ENCODE measurements at places on chromosomes 1 and 21.

GRCh38 chr1:89887713-89888112 is 66.9 kb downstream of the LRRC8D start:
- DNase-seq: no peak

DNA sequence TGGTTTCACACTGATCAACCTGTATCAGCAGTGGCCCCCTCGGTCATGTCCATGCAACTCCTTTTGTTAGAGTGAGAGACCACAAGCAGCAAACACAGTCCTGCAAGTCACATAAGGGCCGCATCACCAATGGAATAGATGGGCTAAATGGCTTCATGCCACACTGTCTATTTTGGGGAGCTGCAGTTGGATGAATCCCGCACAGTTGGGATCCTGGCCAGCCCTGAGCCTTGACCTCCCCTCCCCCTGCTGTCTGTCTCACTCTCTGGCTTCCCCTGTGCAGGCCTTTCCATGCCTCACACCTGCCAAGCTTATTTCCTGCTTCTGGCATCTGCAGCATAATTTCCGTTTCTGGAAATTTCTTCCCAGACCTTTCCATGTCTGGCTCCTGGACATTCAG is 57.0 kb downstream of the CNIH3 start:
- no peak for DNase-seq

DNA sequence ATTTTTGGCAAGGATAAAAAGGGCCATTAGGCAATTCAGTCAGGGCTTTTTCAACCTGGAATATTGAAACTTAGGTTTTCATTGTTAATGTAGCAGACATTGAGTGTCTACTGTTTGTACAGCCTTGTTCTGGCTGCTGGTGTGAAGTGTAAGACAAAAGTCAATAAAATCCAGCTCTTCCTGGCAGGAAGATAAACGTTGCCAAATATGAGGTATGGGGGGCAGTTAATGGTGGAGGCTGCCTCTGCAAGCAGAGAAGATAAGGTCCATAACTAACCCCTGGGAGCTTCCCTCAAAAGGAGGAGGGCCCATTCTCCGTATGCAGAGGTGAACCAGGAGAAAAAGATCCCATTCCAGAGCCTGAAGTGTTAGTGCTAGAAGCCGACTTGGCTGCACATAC is 19.5 kb upstream of the SHE start:
- DNase-seq: no peak

DNA sequence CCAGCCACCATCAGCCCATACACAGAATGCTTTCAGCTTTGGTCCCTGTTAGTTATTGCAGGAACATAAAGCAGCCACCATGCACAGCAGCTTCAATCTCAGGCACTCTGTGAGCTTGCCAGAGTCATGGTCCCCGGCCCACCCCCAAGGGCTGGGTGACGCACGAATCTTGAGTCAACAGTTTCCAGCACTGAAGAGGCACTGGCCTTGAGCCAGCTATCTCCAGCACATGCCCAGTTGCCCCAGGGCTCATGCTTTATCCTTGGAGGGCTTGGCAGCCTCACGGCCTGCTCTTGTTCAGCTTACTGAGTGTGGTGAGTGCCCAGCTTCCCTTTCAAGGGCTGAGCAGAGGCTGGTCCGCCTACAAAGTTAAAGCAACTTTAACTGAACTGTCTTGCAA is 200.7 kb upstream of the RAB4A start:
- no peak for DNase-seq

DNA sequence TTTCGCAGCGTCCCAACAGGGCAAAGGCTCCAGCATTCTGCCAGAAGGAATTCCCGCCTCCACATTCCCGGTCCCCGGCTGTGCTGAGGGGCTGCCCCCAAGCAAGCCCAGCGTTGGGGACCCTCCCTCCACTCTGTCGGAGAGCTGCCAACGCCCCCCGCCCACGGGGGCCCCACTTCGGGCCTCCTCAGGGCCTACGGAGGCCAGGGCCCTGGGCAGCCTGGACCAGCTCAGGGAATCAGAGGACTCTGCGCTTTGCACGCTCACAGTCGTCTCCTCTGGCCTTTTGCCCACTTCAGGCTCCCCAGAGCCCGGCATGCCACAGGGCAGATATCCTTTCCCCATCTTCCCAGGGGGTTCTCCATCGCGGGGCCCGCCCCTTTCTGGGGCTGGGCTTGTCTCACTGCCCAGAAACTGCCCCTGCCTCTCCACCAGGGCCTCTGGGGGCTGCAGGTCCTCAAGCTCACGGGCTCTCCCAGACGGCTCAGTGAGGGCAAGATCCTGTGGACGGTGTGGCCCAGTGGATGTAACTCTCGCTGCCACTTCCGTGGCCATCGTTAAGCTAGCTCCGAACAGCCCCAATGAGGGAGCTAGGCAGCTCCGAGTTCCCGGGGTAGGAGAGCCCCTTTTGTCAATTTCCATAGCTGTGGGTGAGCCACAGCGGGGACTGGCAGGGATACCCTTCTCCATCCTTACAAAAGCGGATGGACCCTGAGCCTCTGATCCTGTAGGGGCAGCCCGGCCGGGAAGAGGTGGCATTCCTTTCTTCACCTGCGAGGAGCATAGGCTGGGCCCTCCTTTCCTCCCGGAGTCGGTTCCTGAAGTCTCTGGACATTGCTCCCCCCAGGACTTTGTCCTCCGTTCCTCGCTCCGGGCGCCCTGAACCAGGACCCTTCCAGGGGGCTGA is 2.8 kb downstream of the ITPKB start:
- peak; percentile 45 for DNase-seq

DNA sequence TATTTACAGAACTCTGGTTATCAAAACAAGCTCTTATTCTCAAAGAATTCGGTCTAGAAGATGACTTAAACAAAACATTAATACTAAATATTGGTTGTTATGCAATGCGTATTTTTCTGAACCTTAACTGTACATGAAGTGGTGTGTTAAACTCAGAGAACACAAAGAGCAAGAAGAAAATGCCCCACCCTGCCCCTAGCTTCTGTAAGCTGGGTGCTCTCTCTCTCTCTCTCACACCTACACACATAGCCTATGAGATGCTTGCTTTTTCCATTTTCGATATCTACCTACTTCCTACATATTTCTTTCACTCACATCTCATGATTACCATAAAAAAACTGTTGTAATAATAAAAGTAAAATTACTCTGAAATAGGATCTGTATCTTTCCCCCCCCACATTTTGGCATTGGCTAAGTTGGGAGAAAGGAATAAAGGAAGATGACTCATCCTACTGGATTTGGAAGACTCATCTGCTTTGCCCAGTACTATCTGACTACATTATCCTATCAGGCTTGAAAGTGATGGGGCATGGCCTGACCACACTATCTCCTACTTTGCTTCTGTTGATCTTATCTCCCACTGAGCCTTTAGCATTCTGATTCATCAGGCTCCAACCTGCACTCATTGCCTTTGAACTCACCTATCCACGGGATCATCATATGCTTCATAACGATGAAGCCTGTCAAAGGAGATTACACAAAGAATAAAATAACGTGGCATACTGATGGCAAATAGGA is 2.9 kb downstream of the CRYZ start:
- DNase-seq: no peak

DNA sequence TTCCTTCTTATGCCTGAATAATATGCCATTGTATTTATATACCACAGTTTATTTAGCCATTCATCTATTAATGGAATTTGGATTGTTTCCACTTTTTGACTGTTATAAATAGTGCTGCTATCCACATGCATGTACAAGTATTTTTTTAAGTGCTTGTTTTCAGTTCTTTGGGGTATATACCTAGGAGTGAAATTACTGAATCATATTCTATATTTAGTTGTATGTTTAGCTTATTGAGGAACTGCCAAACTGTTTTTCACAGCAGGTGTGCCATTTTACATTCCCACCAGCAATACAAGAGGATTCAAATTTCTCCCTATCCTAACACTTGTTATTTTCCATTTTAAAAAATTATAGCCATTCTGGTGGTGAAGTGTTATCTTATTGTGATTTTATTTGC is 7.6 kb upstream of the HJV start:
- no peak for DNase-seq

- DNase-seq: no peak
Measured at GRCh38 chr1:235287208-235287882, 40.6 kb downstream of the ARID4B start.

GRCh38 chr1:72649211-72649888 is 367.0 kb upstream of the NEGR1 start:
- no peak for DNase-seq

DNA sequence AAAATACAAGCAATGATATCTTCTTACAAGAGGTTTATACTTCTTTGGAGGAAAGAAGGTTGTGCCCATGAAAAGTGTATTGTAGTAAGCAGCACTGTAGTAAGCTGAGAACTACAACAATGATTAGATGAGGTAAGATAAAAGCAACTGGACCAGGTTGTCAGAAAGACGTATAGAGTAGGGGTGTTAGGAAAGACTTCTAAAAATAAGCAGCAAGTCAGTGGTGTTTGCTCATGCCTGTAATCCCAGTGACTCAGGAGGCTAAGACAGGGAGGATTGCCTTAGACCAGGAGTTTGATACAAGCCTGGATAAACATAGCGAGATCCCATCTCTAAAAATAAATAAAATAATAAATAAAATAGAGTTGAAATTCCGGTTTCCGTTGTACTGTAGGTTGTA is 4.3 kb upstream of the OR10X1 start:
- DNase-seq: no peak

- DNase-seq: peak; percentile 77
Measured at GRCh38 chr1:33298623-33299277, 22.1 kb downstream of the A3GALT2 start.

GRCh38 chr1:197774466-197775281 is 606 bp downstream of the DENND1B start:
- DNase-seq: peak; percentile 66

DNA sequence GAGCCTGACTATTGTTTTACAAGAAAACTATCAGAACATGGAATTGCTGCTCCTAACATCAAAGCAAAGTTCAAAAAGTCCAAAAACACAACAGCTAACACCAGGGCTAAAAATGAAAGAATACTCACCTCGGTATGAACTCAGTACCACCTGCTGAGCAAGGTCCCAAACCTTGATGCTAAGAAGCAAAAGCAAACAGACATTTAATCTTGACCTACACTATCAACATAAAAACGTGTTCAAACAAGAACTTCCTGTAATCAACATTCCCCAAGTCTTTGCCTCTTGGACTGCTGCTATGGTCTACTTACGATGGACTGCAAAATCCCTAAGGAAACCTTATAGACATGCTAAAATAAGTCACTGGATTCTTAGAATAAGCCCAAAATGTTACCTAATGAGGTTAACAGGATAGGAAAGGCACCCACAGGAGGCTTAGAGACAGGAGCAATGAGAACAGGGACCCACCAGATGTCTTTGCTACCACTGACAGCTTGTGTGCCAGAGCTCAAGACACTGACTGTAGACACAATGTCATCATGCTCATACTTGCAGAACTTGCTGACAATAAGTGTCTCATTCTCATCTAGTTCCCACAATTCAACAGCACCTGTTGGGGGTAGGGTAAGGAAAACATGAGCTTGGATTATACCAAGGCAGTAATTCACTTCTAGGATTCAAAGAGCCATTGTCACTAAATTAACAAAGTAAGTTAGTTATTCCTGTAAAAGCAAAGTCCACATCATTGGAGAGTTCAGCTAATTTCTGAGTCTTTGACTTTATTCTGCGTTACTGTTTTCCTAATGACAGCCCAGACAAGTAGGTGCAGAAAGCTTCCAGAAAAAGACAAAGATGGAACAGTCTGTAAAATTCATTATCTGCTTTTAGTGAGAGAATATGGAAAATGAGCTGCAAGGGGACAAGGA is 1.8 kb downstream of the WDR77 start:
- no peak for DNase-seq

DNA sequence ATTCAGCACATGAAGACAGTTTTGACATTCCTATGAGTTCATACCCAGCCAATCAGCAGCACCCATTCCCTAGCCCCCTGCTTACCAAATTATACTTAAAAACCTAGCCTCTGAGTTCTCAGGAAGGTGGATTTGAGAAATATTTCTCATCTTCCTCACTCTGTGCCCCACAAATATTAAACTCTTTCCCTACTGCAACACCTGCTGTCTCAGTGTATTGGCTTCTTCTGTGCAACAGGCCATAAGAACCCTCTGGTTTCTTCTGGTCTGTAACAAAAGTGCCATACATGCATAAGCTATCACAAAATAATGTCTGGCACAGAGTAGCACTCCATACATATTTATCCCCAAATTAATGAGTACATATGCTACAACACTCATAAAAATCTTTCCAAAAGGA is 387.4 kb upstream of the CAMK1G start:
- DNase-seq: no peak

GRCh38 chr1:182087304-182087703 is 25.8 kb upstream of the ZNF648 start:
- DNase-seq: peak; percentile 10

DNA sequence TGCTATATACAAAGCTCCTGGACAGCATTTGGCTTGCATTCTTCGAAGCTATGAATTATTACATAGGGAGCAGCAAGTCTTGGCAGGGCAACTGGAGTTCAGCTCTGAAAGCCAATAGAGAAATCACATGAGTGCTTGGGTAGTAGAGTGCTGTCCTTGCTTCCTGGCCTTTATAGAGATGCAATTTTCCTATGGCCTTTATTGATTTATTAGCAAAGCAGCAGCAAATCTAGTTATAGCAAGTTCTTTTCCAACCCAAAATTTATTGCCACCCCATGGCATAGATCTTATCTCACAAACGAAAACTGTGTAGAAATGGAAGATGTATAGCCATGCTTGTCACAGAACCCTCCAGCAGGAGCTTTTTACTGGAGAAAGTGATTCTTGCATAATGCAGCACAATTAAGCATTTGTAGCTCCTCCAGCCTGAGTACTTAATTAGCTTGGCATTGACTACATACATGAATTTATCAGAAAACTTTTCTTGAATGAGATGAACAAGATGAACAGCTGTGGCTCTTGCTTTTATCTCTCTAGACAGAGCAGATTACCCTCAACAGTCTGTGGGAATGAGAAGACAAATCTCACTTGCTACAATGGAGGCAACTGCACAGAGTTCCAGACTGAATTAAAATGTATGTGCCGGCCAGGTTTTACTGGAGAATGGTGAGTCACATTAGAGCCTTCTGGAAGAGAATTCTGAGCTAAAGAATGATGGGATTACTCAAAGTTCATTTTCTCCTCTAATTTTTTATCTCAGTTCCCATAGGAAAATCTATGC is 170.1 kb downstream of the CRB1 start:
- no peak for DNase-seq

DNA sequence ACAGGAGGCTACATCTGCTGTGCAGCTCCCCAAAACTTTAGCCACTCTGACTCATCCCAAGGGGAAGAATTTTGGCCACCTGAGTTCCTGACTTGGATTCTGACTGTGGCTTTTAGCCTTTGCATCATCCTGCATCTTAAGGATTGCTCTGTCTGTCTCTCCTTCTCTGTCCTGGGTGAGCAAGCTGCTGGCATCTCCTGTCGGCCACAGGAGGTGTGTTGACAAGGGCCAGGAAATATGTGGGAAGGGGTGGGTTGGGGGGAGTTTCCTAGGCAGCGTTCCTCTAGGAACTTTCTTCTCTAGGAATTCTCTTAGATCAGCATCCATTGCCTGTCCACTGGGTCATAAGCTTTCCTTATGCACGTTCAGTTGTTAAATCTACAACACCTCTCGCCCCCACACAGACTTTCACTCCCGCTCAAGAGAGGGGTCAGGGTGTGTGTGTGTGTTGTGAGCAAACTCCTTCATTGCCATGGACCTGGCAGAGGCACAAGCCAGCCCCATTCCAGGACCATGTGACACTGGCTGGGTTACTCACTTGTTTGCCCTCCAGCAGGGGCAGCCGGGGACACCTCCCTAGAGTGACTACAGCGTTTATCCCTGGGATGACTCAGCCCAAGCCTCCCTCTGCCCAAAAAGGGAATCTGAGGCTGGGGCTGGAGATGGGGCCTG is 145.0 kb upstream of the DUSP10 start:
- peak; percentile 6 for DNase-seq

GRCh38 chr1:174850726-174851125 is 149.0 kb upstream of the CACYBP start:
- DNase-seq: no peak
